HEK293T (cell line): ENCODE measurements at places on chromosomes 11 and 22.
A peak's percentile ranks its signal among the peaks of the same experiment; 100 is the strongest.

DNA sequence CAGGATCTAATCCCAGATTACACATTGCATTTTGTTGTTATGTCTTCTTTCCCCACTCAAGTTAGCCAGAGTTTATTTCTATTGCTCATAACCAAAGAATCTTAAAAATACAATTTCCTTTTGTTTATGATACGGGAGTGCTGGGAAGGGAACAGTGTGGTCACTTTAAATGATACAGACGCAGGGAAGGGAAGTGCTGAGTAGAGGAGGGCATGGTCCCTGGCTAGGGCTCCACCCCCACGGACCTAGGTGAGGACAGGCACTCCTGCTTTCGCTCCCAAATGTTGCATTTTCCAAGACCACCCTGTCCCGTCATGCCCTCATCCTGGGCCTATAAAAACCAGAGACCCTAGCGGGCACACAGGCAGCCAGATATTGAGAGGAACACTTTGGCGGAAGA lies 30.6 kb upstream of the NARS2 start:
- no peak for DNase-seq

GRCh38 chr11:17333799-17334586 lies 17.6 kb upstream of the NCR3LG1 start:
- DNase-seq, result no peak

- DNase-seq, result peak; percentile 10
Observed at GRCh38 chr11:132858223-132858622, 674.1 kb downstream of the OPCML start.

GRCh38 chr11:83957038-83957900 lies 671.1 kb upstream of the CCDC90B start:
- no peak for DNase-seq

DNA sequence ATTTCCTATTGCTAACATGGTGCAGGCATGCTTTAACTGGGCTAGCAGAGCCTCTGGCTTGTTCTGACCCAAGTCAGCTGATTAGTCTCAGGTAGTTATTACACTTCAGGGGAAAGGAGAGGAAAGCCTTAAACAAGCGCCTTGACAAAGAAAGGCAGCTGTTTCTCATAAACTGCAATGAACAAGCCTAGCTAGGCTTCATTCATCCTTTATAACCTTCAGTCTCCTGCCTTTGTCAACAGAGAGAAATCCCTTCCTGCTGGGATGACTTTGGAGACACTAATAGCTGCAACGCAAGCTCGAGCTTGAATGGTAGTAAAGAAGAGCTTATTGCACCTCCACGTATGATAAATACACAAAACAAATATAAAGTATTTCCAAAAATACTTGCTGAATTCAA lies 68.4 kb downstream of the CCDC34 start:
- no peak for DNase-seq

DNA sequence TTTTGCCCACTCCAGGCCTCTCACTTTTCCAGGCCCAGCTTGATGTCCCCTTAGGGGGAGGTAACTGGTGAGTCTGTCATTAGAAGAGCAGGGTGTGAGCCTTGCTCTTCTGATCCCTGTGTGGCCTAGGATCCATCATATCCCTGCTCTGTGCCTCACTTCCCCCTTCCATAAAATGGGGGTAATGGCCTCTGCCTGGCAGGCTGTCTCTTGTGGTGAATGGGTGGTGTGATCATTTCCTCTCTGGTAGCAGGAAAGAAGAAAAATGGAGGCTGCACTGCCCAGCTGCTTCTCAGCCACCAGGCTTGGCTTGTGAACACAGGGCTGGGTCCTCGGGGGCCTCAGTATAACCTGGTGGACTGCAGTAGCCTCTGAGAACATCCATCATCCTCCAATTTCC lies 5.6 kb downstream of the ARHGEF17 start:
- no peak for DNase-seq

GRCh38 chr11:20055312-20055711 lies 105.0 kb downstream of the DBX1 start:
- no peak for DNase-seq

DNA sequence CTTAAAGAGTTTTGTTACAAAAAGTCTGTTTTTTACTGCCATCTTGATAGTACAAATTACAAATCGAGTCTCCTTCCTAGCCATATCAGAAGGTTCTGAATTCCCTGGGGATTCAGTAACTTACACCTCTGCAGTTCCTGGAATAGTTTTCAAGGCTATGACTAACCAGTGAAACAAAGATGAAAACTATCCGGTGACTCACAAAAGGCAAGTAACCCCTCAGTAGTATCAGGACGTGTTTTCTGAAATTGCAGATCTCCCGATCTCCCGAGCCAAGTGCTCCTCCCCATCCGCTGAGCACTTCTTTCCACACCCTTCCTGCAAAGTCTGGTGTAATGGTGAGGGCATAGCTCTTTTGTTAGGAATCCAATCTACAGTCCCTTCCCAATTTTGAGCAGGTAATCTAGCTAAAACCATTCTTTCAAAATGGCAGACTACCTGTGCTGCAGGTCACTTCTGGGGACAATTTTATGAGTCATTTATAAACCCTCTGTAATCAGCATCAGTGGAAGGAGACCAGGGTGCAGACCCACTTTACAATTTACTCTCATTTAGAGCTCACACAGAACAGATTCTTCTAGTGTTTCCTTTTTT lies 7.7 kb downstream of the E2F8 start:
- DNase-seq, result no peak

DNA sequence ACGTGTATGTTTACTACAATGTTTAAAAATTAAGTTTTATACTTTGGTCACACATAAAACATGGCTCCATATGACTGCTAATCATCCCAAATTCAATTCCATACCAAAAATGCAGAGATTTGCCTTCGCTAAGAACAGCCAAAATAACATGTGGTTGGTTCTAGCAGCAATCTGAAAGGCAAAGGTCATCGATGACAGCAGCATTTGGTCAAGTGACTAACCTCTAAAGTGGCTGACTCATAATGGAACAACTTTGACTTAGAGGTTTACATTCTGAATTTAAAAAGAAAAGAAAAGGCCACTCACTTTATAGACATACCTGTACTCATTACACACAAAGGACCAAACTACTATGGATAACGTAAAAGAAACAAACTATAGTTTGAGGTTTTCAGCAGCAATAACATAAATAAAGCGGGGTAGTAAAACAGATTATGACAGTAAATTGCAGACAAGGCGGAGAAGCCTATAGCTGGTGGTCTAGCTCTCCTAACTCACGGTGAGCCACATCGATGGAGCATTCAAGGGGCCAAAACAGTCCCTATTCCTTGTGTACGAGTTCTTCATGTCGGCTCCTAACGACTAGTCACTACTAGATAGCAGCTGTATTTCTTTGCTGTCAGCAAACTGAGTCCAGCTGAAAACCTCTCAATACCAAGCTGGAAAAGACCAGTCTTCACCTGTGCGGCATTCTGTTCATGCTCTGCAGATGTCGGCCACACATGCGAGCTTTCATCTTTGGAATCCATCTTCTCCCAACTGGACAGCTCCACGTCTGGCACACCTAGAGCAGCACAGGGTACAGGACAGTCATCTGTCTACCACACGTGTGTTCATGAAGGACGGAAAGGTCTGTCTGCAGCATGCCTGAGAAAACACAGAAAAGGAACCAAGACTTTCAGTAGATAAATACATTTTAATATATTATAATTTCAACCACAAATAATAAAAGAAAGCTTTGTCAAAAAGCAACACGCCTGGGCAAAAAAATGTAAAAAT lies 42.1 kb downstream of the PRDM10 start:
- no peak for DNase-seq

DNA sequence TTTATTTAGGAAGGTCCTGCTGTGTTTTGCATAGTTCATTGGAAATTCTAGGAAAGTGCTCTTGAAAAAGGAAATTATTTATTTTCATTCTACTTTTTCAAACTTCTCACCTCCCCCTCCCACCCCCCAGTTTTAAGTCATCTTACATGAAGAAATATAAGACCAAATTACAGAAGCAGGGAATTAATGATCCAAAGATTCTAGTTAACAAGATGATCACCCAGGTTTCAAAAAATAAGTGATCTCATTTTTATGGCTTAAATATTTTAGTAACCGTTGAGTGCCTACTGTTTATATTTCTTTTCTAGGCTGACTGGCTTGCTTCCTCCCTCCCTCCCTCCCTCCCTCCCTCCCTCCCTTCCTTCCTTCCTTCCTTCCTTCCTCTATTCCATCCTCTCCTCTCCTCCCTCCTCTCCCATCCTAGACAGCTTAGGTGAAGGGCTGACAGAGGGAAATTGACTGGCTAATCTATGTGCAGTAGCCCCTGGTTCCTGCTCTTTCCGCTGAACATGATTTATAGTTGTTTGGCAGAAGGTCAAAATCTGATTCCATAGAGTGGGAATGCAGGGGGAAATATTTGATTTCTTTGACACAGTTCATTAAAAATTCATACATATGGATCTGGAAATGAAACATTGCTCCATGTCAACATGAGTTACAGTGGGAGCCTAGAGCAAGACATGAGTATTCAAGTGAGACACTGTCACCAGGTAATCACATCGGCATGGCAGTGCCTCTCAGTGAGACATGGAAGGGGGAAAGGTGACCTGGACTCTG lies 123.4 kb downstream of the COMMD9 start:
- DNase-seq, result no peak
